Hypothalamus (tissue), 51 donors: ENCODE measurements at places on chromosomes 3 and 15.

GRCh38 chr3:122298239-122298638 lies 26.8 kb upstream of the CSTA start:
- DNase-seq: no peak

DNA sequence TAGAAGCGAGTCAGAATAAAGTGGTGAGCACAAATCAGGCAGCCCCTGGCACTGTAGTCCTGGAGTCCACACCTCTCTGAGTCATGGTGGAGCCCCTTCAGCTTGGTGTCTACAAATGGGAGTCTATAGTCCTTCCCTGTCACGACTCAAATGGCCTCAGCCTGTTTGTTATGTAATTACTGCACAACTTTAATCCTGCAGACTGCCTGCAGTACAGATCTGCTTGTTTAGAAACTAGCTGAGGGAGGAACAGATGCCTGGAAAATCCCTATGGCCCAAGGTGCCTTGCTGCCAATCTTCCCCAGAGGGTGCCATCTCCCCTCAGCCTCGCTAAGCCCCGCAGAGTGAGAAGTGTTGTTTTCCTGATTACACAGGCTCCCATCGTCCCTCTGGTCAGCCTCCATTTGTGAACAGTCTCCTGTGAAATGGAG lies 3.9 kb upstream of the CXCR6 start:
- DNase-seq: no peak

GRCh38 chr3:121758727-121759450 lies 9.3 kb upstream of the GOLGB1 start:
- DNase-seq: no peak

DNA sequence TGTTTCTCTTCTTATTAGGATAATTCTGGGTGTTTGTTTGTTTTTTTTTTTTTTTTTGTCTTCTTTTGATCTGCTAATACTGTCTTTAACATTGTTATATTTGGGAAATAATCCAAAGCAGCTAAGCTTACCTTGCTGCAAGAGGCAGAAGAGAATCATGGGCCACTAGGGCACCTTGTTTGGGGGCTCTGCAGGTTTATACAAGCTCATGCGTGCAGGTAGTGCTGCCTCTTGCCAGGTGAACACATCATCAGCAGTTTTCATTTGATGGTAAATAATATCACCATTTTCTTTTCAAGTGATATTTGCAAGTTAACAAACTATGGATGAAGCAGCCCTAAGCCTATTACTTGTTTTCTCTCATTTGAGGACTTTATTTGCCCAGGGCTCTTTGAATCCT lies 37.9 kb downstream of the MAP3K13 start:
- DNase-seq: no peak

DNA sequence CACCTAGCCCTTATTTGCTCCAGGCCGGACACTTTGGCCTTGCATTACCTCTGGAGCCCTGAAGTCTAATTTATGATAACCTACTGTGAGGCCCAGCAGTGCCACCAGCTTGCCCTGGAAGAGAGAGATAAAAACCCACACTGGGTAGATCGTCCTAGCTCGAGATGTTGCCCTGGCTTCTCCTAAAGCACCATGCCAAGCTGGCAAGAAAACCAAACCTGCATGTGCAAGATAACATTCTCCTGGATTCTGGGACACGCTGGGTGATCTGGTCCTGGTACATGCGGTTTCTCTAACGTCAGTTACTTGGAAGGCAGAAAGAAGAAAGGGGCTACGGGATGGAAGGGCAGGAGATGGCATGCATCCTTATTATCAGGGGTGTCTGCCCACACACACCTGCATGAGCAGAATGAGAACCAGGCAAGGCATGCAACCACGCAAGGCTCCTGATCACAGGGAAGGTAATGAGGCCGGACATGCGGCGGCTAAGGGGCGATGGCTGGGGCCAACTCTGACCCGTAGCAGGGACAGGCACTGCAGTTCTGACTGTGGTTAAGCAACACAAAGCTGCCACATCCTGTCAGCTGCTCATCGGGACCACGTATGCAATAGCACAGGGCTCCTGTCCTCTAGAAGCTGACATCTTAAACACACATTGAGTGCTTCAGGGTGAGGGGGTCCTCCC lies 73.0 kb downstream of the OXNAD1 start:
- DNase-seq: no peak

DNA sequence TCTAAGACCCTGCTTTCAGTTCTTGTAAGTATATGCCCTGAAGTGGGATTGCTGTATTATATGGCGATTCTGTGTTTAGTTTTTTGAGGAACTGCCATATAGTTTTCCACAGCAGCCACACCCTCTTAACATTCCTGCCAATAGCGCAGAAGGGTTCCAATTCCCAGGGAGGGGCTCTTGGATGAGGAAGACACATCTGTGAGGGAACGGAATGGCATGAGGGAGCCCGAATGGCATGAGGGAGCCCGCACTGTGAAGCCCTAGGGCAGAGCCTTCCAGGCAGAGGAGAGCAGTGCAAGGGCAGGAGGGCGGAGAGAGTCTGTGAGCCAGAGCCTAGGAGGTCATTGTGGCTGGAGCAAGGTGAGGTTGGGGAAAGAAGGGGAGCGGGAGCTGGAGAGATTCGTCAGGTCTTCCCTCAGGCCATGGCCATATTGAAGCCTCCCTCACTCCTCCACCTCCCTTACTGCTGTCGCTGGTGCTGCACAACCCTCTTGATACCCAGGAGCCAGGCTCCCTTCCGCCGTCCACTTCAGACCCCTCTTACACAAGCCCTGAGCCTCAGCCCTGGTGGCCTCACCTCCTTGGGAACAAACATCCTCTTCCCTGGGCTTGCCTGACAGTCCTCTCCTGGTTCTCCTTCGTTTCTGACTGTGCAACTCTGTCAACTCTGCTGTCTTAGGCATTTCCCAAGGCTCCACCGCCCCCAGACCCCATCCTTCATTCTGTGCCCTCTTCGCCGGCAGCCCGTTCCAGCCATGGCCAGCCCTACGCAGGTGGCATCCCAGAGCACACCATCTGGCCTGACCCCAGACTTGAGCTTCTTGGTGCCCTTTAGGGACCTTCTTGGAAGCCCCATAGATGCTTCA lies 51.4 kb downstream of the FGD5 start:
- DNase-seq: no peak

DNA sequence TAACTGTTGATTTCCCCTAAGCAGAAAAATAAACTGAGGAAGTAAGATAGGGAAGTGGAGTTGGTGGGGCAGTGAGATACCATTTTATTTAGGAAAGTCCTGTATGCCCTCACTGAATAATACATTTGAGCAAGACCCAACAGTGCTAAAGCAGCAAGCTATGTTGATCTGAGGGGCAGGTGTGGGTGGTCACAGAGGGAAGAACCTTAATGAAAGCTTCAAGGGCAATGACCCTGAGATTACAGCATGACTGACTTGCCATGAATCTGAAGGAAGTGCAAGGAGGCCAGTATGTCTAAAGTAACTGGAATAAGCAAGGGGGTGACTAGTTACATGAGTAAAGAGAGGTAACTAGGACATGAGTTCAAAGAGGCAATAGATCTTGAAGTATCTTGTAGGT lies 159.5 kb downstream of the CD47 start:
- no peak for DNase-seq

GRCh38 chr3:172517859-172518466 lies 5.3 kb downstream of the TNFSF10 start:
- DNase-seq: no peak

DNA sequence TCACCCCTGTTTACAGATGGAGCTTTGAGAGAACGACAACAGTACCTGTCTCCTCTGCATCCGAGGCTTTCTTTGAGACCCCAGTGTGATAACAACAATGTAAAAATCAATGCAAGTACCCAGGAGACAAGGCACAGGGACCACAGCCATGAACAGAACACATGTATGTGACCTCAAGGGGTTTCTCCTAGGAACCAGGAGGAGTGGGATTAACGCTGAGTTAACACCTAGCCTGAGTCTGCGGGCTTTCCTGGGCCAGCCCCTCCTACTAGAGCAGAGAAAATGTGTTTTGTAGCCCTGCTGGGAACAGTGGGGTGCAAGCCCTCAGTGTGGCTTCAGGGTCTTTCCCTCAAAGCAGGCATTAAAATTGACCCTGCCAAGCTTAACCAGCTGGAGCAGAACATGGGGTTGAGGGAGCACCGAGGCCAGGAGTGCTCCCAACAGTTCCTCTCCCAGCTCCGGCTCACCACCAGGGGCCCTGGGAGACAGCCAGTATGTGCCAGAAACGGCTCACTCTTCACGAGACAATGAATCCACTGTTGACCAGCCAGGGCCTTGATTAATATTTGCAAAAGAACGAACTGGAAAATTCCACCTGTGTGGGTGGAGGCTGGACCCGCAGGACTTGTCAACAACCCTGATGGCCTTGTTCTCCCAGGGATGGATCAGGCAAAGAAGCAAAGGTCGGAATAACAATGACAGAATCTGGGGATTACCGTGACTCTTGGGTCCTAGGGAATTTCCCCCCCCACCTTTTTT lies 3.6 kb downstream of the CHDH start:
- DNase-seq: peak; percentile 51

GRCh38 chr3:112350018-112350810 lies 17.3 kb downstream of the CD200 start:
- DNase-seq: no peak

DNA sequence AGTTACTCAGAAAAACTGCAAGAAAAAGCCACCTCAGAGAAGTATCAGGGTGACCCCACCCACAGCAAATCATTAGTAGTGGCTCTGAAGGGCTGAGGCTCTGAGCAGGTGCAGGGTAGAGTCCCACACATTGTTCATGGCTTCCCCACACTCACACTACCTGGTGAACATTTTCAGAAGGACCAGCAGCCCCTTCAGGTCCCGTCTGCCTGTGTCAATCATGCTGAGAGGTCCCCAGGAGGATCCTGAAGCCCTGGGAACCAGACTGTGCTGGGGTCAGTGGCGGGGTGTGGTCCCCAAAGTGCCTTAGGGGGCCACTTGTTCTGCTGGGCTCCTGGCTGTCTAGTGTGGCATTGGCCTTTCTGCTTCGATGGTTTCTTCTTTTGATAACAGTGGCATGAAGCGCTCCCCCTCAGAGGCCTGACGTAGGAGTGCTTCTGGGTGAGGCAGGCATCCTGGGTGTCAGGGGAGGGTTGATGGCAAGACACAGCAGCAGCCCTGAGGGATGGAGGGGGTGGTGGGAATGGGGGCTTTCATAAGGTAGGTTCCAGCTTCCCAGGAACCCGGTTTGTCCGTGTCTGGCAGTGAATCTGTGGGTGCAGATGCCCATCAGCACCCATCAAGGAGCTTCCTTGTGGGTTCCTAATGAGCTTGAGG lies 19.0 kb upstream of the FANCD2 start:
- no peak for DNase-seq

GRCh38 chr3:86937306-86937791 lies 53.6 kb downstream of the VGLL3 start:
- no peak for DNase-seq

DNA sequence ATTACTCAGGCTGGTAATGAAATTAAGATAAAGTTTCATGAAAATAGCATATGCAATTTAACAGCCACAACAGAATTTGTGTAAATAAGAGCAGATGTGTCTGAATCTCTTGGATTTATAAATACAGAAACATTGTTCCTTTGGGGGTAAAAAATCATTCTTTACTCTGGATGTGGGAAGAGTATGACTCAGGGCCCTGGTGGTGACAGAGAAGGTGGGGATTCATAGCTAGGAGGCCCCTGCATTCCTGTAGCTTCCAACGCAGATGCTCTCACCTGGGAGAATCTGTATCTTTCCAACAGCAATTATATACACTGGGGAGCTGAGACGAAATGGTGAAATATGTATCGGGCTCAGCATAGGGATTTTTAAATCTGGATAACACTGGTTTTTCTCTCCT lies 167.6 kb upstream of the CADPS start:
- no peak for DNase-seq

- no peak for DNase-seq
Observed at GRCh38 chr3:26247712-26248111, 374.9 kb upstream of the LRRC3B start.

- no peak for DNase-seq
Observed at GRCh38 chr3:108100906-108101660, 10.3 kb upstream of the CD47 start.

DNA sequence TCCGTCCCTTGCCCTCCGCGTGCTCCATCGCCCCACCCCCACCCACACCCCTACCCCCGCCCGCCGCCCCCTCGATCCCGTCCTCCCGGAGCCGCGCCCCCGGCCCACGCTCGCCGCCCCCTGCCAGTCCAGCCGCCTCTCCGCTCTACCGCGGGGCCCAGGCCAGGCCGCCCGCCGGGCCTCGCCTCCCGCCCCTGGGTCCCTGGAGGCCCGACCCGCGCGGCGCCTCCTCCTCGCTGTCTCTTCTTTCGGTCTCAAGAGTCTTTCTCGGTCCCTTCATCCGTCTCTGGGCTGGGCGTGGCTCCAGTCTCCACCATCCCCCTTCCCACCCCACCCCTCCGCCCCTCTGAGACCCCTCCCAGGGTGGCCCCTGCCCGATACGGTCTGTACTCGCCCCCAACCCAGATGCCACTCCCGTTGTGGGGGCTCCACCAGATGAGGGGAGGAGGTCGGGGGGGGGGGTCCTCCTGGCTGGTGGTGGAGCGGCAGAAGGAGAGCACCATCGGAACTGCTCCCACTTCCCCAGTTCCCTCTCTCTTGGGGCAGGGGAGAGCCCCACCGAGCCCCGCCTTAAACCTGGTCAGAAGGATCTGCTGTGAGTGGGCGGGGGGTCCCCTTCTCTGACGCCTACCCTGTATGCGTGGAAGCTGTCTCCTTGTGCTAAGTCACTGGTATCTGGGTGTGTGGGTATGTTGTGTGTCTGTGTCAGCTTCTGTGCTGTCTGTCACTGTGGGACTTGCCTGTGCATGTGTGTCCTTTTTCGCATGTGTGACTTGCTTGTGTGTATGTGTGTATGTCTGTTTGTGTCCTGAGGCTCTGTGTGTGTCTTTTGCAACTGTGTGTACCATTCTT lies 1.0 kb downstream of the PRKCD start:
- no peak for DNase-seq

DNA sequence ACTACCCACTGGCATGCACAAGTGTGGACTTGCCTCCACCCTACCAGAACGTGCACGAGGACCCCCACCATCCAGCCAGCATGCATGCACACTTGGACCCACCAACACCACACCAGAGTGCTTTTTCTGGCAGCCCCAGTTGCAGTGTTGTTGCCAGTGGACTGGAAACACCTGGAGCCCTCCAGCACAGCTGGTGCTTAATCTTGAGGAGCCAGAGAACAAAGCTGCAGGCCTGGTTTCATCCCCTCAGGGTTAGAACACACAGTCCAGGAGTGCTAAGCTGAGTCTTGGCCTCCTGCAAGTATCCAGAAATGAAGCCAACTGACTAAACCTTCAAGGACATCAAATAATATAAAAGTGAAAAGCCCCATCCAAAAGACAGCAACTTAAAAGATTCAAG lies 888.0 kb downstream of the NTRK3 start:
- no peak for DNase-seq

DNA sequence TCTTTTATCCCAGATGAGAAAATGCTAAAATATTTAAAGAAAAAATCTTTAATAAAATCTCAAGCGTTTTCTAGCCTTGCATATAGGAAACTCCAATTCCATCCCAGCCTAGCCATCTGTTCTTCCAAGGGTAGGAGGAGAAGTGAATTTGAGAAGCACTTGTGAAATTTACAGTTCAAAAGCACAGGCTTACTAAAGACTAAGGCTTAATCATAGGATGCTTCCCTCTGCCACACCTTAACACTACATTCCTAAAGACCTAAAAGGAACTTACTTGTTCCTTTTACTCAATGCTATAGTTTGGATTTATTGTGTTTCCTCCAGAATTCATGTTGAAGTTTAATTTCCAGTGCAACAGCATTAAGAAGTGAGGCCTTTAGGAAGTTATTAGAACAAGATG lies 764.8 kb upstream of the CADM2 start:
- no peak for DNase-seq

GRCh38 chr15:75891895-75892294 lies 11.8 kb upstream of the FBXO22 start:
- no peak for DNase-seq
